ENCODE measurements at places on chromosomes 11 and 22. TPM values are rescaled to one million over a fixed set of nuclear protein-coding genes. Genes with fewer than 3 reads are reported as not detected.

The PUS3 gene
- 13.5 TPM for total RNA-seq

The TRIM49 gene
- not detected for total RNA-seq

The PACSIN2 gene
- total RNA-seq, result 89.1 TPM

The CYTH4 gene
- not detected for total RNA-seq

The VPREB1 gene
- not detected for total RNA-seq

The SMC1B gene
- not detected for total RNA-seq

The FAM181B gene
- total RNA-seq, result 3.1 TPM

The C2CD3 gene
- 36.8 TPM for total RNA-seq

The ARCN1 gene
- 175 TPM for total RNA-seq

The PARVB gene
- 7.2 TPM for total RNA-seq

The CNIH2 gene
- 21.3 TPM for total RNA-seq

The TMEM86A gene
- total RNA-seq, result 6.5 TPM

The MMP7 gene
- total RNA-seq, result 3.5 TPM

The KRTAP5-11 gene
- not detected for total RNA-seq

The XKR3 gene
- total RNA-seq, result not detected

The RASSF10 gene
- 8.6 TPM for total RNA-seq

DNA sequence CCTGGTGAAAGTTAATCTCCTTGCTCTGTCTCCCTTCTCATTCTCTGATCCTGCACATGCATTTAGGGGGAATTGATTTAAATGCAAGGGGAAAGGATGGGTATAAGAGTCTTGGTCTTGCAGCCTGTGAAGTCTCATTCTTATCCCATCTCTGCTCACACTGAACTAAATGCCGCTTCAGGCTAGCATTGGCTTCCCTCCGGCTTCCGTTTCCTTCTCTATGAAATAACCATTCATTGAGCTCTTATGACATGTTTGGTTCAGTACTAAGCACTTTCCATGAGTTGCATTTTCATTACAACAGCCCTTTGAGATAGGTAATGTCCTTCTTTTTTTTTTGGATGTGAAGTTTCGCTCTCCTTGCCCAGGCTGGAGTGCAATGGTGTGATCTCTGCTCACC lies 5.6 kb downstream of the ZBTB16 start:
- DNase-seq, result no peak

DNA sequence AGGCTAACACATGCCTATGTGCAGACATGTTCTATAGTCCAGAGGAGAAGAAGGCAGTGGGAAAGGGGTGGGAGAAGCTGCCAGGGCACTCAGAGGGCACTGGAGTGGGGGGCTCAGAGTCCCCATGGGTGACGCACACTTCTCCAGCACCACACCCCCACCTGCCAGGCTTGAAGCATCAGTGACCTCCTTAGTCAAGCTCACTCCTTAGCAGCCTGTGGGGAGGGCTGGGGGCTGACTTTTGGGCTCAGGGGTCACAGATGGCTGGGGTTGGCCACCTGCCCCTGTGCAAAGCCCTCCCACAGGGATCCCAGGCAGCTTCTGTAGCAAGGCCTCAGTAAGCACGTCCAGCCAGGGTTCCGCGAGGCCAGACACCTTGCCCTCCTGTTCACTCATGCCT lies 18.8 kb downstream of the TRIM29 start:
- DNase-seq, result no peak

DNA sequence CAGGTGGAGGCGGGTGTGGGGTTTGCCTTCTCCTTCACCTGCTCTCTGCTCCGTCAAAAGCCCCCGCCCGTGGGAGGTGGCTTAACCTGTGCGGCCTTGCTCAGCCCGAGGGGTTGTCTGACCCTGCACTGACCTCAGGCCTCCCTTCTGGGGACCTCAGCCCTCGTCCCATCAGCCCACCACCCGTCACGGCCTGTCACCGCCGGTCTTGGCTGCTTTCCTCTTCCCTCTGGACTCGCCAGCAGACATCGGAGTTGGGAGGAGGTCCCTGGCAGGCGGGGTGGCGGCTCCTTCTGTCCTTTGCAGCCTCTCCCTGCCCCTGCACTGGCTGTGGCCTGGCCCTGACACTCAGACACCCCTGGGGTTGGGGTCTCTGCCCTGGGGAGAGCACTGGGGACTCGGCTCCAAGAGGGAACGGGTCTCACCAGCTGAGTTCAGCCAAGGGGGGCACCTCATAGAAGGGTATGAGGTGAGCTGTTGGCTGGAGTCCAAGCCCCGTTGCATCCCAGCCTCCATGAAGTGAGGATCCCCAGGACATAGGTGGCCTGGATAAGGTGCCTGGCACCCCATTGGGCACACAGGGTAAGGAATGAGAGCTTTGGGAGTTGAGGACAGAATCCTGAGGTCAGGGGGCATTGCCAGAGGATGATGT lies 999.6 kb downstream of the BRD1 start:
- no peak for DNase-seq

- DNase-seq, result no peak
These were observed 49.5 kb downstream of the ABTB2 start for GRCh38 chr11:34308049-34308912.

DNA sequence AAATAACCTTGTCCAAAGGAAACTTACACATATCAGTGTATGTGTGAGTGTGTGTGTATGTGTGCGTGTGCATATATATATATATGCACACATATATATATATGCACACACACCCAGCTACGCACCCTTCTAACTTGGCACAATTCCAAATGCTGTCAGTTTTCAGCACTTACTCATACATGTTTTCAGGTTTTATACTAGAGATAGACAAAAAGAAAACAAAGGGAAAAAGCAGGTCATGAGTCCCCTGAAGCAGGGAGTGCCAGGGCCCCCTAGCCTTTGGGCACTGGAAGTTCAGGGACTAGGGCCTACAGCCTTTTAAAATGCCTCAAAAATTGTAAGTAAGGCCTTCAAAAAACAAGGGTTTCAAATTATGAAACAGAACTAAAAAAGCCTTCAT lies 265.4 kb downstream of the CADM1 start:
- DNase-seq, result no peak

- no peak for DNase-seq
These were observed 5.2 kb downstream of the PCSK7 start for GRCh38 chr11:117226388-117227385.

DNA sequence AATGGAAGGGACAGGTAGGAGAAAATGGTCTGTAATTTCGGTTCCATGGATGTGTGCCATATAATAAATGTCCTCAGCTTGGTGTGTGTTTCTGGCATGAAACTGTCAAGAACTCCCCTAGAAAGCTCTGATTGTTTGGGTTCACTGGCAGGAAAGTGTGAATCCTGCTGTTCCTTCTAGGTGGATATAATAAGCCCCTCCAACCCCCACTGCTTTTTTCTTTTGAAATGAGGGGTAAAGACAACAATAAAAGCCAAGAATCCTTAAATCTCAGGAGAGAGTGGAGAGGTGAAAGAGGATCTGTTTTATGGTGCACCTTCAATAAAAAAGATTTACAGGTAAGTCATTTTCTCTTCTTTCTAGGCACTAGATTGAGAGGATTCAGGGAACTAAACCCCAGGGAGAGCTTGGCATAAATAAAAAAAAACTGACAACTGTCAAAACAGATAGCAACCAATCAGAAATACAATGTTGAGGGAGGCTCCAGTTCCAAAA lies 74.9 kb downstream of the CACNG2 start:
- no peak for DNase-seq

DNA sequence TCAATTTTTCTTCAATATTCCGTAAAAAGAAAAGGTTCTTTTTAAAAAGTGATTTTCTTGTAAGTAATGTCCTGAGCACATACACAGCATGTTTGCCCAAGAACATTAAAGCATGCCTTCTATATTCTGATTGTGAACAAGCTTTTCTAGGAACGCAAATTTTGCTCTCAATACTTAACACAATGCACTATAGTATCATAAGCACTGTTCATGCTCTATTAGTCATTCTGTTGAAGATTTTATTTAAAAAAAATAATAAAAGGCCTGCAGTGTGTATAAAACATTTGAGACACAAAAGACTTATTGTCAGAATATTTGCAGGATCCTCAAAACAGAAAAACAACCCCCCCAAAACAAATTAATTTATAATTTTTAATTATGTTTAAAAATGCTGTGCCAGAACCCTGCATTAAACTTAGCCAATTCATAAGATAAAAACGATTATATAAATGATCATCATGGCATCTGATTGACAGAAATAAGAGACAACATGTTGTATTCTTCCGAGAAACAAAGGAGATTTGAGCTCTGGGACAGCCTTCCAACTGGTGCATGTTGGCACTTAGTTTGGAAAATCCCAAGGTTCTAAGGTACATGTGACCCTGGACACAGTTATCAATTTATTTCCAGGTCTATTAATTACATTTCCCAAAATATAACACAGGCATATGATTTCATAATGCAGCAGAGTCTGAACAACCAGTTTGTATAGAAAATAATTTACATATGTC lies 13.1 kb downstream of the MTMR2 start:
- no peak for DNase-seq

- DNase-seq, result no peak
These were observed 118.7 kb downstream of the PGR start for GRCh38 chr11:101010899-101011298.

DNA sequence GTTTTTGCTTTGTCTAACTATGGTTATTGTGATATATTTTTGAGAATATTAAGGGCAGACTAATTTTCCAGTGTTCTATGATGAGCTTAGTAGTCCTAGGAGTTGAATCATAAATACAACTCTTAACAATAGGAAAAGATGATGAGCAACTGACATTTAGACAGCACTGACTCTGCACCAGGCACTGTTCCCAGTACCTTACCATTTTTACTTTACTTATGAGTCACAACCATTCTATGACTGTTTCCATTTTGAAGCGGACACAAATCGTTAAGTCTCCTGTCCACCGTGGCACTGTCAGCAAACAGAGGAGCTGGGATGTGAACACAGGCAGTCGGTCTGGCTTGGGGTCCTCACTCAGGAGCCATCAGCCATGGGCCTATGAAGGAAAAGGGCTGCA lies 3.4 kb upstream of the SCGB2A2 start:
- no peak for DNase-seq

GRCh38 chr11:78808923-78809322 lies 234.3 kb upstream of the NARS2 start:
- no peak for DNase-seq

DNA sequence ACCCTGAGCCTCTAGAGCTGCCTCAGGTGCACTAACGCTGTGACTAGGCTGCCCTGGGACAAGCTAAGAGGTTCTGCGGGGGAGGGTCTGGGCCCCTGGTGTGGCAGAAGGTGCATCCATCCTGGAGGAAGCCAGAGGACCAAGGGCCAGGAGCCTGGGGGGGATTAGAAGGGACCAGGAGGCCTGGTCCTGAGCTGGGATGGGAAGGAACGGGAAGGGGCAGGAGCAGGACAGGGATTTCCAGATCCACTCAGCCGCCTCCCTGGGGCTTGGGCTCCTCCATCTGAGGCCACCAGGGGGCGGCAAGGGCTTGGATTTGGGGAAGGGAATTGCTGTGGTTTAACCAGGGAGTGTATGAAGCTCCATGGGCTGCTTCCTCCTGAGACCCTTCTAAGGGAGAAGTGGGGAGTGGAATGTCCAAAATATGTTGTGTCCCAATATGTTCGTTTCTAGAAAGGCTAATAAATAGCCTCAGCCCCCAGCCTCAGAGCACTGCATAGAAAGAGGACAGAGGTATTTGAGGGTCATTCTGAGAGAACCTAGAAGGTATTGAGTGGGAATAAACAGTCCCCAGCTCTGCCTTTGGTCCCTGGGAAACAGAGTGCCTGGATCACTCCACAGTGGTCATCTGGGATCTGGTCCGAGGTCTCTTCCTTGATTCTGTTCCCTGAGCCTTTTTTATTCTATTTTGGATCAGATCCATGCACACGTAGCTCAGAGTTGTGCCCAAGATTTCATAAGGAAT lies 17.4 kb upstream of the PRAME start:
- DNase-seq, result no peak

DNA sequence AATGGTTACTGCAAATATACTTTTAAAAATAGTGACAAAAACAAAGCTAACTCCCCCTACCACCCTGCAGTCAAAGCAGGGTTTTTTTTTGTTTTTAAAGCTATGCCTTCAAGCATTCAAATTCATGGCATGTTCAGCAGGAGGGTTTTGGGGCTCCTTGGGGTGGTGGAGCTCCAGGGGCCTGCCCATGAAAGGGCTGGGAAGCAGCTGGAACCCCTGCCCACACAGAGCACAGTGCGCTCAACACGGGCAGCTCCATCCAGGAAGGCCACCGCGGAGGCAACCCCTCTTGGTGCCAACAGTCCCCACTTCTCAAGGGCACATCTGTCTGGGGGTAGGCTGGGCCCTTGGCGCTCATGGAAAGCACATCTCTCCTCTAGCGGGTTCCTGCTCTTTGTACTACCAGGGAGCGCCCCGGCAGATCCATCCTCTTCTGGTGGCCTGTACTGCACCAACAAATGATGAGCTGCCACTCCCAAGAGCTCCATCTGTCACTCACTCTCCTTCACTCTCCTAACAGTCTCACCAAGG lies 16.6 kb upstream of the PHLDA2 start:
- DNase-seq, result no peak

GRCh38 chr11:75673977-75674582 lies 5.2 kb upstream of the MAP6 start:
- DNase-seq, result no peak

DNA sequence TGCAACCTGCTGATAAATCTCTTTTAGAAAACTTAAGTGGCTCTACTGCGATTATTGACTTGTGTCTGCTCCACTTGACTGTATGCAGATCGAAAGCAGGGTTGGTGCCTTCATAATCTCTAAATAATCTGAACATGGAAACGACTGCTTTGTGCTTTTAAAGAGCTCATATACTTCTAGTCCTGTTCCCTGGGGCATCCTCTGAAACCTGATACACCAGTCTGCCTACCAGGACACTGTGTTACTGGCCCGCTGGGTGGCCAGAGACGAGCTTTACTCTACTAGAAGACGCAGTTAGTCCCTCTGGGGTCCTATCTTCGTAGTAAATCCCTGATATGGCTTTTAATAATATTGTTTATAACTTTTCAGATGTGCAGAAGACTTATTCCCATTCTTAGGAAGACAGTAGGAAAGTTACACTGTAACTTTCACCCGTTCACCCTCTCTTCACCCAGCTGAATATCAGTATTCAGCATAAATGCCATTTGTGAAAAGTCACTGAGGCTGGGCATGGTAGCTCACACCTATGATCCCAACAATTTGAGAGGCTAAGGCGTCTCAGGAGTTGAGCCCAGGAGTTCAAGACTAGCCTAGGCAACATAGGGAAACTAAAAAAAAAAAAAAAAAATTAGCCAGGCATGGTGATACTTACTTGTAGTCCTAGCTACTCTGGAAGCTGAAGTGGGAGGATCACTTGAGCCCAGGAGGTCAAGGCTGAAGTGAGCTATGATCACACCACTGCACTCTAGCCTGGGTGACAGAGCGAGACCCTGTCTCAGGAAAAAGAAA lies 9.0 kb upstream of the HTR3B start:
- DNase-seq, result no peak

GRCh38 chr11:2762451-2762850 lies 62.7 kb upstream of the KCNQ1OT1 start:
- DNase-seq, result peak; percentile 59

Measured in type B pancreatic cell (in vitro differentiated cells).